ENCODE measurements at places on chromosomes 5 and 9.

DNA sequence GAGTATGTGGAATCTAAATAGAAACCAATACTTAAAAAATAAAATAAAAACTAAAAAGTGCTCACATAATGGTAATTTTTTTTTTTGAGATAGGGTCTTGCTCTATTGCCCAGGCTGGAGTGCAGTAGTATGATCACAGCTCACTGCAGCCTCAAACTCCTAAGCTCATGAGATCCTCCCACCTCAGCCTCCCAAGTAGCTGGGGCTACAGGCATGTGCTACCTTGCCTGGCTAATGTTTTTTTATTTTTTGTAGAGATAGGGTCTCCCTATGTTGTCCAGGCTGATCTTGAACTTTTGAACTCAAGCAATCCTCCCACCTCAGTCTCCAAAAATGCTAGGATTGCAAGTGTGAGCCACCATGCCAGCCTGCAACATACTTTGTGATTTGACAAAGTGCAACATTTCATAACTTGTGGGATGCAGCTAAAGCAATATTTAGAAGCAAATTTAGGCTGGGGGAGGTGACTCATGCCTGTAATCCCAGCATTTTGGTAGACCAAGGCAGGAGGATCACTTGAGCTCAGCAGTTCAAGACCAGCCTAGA is 18.4 kb downstream of the AP3B1 start:
- no peak for DNase-seq

GRCh38 chr9:98883276-98883675 is 60.4 kb upstream of the COL15A1 start:
- DNase-seq = no peak

- no peak for DNase-seq
Observed at GRCh38 chr9:131500939-131501541, 1.7 kb upstream of the POMT1 start.

GRCh38 chr5:117095346-117096332 is 521.0 kb upstream of the SEMA6A start:
- DNase-seq = no peak

GRCh38 chr5:178589180-178590140 is 733 bp downstream of the COL23A1 start:
- DNase-seq = no peak

DNA sequence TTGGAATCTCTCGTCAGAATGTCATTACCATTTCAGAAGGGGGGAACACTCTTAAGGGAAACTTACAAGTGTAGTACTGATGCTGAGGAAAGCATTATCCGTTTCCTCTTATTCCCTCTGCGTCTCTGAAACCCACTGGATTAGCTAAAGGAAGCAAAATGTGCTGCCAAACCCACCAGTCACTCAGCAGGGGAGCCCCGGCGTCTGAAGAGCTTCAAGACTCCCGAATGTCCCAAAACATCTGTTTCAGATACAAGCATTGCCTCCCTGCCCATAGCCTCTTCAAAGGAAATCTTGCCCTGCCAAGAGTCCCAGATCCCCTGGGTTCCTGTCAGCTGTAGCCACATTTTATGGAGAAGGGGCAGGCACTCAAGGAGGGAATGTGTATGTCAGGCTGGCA is 1.0 kb upstream of the HCN1 start:
- DNase-seq = no peak

DNA sequence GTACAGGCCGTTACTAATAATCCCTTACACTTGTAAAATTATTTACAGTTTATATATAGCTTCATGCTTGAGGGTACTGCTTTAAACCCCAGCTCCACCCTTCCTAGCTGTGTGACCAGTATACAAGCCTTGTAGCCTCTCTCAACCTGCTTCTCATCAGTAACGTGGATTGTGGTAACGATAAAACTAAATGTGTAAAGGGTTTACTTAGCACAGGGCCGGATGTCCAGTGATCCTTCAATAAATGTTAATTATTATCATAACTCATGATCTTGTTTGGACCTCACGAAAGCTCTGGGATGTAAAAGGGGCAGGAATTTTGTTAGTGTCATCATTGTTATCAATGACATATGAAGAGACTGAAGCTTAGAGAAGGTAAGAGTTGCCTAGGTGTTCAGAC is 7.5 kb upstream of the ARSI start:
- no peak for DNase-seq

DNA sequence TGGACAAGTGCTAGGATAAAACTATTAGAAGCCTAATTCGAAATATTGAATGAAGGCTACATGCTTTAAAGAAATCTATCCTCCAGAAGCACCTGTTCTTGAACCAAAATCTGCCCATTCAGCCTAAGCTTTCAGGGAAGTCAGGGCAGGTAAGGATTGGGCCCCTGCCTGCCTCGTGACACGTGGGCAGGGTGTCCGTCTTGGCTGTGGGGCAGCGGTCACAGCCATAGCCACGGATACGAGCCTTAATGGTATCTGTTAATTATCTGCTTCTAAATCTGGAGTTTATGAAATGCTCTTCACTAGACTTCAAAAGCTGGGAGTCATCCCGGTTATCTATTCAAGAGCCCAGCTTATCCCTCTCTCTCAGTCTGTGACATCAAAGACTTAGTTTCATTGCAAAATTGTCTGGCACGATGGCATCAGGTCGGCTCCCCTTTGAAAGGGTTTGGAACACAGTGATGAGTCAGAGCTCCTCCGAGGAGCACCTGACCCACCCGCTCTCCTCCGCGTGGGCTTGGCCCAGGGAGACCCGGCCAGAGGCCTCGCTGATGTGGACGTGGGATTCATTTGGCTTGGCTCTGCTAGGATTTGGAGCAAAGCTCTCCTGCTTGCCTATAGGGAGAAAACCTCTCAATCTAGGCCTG is 135.9 kb downstream of the MACROH2A1 start:
- no peak for DNase-seq

DNA sequence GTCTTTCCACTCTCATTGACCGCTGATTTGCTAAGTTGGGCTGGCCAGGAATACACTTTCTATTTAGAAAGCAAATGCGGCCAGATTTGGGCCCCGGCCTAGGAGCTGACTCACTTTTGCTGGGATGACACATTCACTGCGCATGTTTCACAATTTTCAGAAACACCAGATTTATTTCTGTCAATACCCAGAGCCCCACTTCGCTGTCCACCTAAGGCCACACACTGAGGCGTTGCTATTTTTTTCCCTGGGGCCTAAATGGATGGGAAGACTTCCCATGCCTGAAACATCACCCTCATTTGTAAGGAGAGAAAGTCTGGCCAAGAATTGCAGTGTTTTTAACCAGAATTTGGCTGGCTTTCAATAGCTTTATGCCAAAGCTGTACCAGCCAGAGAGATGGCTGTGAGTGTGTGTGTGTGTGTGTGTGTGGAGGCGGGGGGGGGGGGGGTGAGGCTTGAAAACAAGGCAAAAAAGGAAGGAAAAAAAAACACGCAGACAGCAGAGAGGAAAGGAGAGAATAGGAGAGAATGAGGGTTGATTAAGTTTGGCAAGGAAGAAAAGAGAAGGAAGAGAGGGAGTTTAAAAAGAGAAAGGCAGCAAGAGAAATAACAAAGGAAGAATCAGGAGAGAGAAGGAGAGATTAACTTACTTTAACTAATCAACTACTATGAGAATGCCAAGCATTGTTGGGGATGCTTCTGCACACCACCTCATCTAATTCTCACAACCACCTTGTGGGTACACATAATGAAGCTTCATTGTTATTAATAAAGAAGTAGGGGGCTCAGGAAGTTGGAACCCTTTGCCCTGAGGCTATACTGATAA is 261.4 kb upstream of the KLF4 start:
- peak; percentile 22 for DNase-seq

Data from nucleus accumbens (tissue), 56 donors.